ENCODE measurements at places on chromosomes 3 and 15.

DNA sequence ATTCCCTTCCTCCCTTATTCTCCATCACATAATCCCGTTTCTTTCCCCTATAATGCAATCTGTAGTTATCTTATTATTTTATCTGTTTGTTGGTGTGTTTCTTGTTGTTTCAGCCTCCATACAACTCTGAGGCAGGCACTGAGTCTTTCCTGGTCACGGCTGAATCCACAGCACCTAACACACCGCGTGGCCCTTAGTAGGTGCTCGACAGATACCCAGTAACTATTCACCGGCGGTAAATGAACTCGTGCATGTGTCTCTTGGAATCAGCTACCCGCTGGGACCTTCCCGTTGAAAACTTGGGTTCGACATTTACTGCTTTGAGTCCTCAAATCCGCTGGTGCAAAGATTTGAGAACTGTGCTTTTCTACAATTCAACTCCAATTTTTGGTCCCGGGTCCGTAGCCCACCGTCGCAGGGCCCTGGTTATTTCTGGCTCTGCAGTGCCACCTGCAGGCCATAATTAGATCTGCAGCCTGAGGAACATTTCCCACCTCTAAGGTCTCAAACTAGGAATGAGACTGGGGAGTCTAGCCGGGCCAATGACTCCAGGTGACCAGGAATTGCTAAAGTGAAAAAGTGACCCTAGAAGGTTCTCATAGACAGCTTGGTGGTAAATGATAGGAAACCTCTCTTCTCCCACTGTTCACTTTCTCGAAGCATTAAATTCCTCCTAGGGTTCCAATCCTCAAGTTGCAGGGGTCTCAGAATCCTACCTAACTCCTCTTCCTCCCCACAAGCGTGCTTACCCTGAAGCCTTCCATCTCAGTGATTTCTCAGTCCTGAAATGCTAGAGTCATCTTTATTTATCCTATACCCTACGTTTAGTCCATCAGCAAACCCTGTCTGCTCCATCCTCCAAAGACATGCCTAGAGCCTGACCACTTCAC is 40.0 kb upstream of the TRH start:
- DNase-seq: peak; percentile 8

GRCh38 chr3:42402394-42403096 is 7.9 kb downstream of the LYZL4 start:
- DNase-seq: no peak

GRCh38 chr3:15923640-15924405 is 126.0 kb upstream of the ANKRD28 start:
- peak; percentile 10 for DNase-seq

DNA sequence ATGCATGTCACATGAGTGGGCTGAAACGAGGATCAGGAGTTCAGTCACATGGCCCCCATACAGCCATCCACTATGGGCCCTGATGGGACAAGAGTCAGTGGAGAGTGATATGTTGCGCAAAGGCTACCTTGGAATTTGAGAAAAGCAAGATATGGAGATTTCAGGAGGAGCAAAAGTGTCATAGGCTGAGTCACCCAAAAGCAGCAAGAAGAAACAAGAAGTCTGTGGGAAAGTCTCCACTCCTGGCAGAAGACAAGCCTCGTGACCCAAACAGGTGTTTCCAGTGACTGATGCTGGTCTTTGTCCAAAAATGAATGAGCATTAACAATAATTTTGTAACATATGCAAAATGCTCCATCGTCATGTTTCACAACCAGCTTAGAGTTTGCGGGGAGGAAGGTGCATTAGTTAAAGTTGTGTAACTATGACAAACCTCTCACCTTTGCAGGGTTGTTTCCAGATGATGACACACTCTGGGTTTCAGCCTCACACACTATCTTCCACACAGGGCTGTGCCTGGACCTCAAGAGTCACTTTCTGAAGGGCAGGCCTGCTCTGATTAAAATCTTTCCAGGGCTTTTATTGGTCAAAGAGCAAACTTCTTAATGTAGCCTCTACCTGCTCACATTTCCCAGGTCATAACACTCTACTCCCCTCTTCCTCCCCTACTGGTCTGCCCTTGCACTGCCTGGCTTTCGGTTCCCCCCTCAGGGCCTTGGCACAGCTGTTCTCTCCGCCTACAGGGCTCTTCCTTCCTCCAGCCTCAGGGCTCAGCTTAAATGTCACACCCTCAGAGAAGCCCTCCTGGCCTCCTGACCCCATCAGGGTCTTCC is 3.9 kb upstream of the DNASE1L3 start:
- DNase-seq: no peak

GRCh38 chr3:124935264-124935663 is 713 bp upstream of the MUC13 start:
- DNase-seq: no peak

DNA sequence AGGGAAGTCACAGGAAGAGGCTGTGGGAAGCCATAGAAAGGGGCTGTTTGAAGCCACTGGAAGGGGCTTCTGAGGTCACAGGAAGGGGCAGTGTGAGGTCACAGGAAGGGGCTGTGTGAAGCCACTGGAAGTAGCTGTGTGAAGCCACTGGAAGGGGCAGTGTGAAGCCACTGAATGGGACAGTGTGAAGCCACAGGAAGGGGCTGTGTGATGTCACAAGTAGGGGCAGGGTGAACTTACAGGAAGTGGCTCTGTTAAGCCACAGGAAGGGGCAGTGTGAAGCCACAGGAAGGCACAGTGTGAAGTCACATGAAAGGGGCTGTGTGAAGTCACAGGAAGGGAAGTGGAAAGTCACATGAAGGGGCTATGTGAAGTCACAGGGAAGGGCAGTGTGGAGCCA is 33.1 kb downstream of the GASK1A start:
- no peak for DNase-seq

- DNase-seq: no peak
Observed at GRCh38 chr15:57298204-57298603, 78.1 kb upstream of the CGNL1 start.
